ENCODE measurements at places on chromosomes 6 and 20.

GRCh38 chr6:4512051-4512471 lies 264.1 kb upstream of the CDYL start:
- no peak for DNase-seq

- DNase-seq = no peak
Measured at GRCh38 chr6:66065313-66065712, 358.3 kb upstream of the EYS start.

DNA sequence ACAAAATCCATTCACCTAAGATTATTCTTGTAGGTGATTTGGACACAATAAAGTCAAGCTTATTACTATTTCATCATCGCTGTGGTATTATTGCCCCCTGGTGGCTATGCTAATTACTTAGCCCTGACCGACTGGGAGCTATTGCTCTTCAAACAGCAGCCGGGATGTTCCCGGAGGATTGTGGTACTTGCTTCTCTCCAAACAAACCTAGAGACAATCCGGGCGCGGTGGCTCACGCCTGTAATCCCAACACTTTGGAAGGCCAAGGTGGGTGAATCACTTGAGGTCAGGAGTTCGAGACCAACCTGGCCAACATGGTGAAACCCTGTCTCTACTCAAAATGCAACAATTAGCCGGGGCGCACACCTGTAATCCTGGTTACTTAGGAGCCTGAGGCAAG lies 15.4 kb upstream of the STMND1 start:
- DNase-seq = no peak

GRCh38 chr6:8074213-8074612 lies 10.0 kb upstream of the BLOC1S5 start:
- DNase-seq = no peak

DNA sequence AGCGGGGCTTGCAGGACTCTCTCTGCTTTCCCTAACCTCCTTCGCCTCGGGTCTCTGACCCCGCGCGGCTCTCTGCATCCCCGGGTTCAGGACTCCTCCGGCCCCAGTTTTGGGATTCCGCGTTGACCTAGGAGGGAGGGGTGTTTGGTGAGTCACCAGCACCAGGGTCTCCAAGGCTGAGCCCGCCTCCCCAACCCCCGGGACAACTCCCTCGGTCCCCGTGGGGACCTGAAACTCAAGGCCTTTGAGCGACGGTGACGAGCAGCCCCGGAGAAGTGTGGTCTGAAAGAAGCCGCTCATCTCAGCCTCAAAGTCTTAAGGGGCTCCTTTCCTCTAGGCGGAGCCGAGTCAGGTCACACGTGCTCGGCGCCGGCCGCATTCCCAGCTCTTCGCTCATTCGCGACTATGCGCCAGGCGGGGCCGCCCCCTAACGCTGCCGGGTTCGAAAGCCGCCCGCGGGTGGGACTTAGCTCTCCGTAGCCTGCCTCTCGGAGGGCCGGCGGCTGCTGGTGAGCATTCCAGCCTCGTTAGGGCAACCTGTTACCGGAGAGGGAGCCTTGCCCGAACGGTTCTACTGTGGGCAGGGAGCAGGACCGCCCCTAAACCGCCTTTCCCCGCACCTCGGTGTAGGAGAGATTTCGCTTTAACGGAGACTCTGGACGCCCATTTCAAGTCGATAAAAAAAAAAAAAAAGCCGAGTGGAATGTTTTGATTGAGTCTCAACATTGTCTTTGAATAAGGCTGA lies 3.0 kb upstream of the PRDM13 start:
- DNase-seq = no peak

DNA sequence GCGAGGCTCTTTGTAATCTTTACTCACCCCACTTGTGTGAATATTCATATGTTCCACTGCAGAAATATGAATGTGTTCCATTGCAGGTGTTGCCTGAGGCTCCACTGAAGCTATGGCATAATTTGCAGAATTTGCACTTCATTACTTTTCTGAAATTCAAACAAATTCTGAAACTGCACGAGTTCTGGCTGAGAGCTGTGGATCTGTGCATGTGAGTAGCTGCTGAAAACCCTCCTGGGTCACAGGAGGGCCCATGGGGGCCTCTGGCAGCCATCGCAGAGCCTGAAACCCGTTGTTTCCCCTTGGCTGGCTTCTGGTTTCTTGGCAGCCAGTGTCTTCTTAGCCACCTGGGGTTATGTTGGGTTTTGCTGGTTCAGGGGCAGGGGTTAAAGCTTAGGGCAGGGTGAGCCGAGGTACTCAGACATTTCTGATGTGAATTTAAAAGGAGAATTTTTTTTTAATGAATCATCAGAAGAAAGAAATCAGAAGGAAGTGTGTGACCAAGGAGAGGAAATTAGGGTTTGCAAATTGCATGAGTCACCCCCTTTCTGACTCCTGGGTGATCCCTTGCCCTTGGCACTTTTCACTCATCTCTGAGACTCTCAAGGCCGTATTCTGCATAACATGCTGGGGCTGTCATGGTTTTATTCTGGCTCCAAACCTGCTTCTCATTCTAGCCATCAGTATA lies 40.6 kb downstream of the TOX2 start:
- DNase-seq = peak; percentile 57

- DNase-seq = no peak
Measured at GRCh38 chr6:5096482-5096881, 11.3 kb downstream of the PPP1R3G start.

GRCh38 chr6:139055709-139056108 lies 27.2 kb downstream of the ABRACL start:
- DNase-seq = no peak

Data from activated CD4-positive, alpha-beta memory T cell treated with anti-CD3 and anti-CD28 coated beads, Interleukin-2, amount 10 ng/mL, durations not matched to agents 7 days and 5 days (primary cell).